Testis (tissue), 5 donors: ENCODE measurements at places on chromosomes 3 and 15. TPM values are rescaled to one million over a fixed set of nuclear protein-coding genes. Genes with fewer than 3 reads are reported as not detected.

The SLC2A2 gene
- not detected for total RNA-seq

The OCA2 gene
- 4.5 TPM for total RNA-seq

The CYP1A2 gene
- 0.31 TPM for total RNA-seq

The SLC28A2 gene
- total RNA-seq: not detected

The ZPLD1 gene
- 0.55 TPM for total RNA-seq

The CAND2 gene
- total RNA-seq: 128 TPM

The C2CD4A gene
- total RNA-seq: 0.12 TPM

The ADCY5 gene
- total RNA-seq: 33.6 TPM

The CHRM5 gene
- total RNA-seq: 0.81 TPM

The DNASE1L3 gene
- total RNA-seq: 1.2 TPM

GRCh38 chr3:129936757-129937156, 37.8 kb upstream of the TRH start:
- DNase-seq: peak; percentile 93

GRCh38 chr3:134325061-134325705, 49.1 kb downstream of the AMOTL2 start:
- DNase-seq: no peak

DNA sequence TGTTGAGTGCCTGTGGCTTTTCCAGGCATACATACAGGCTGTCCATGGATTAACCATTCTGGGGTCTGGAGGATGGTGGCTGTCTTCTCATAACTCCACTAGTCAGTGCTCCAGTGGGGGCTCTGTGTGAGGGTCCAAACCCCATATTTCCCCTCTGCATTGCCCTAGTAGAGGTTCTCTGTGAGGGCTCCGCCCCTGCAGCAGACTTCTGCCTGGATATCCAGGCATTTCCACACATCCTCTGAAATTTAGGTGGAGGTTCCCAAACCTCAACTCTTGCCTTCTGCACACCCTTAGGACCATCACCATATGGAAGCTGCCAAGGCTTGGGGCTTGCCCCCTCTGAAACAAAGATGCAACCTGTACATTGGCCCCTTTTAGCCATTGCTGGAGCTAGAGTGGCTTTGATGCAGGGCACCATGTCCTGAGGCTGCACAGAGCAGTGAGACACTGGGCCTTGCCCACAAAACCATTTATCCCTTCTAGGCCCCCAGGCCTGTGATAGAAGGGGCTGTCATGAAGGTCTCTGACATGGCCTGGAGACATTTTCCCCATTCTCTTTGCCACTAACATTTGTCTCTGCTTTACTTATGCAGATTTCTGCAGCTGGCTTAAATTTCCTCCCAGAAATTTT, 400.1 kb upstream of the MDFIC2 start:
- DNase-seq: no peak

DNA sequence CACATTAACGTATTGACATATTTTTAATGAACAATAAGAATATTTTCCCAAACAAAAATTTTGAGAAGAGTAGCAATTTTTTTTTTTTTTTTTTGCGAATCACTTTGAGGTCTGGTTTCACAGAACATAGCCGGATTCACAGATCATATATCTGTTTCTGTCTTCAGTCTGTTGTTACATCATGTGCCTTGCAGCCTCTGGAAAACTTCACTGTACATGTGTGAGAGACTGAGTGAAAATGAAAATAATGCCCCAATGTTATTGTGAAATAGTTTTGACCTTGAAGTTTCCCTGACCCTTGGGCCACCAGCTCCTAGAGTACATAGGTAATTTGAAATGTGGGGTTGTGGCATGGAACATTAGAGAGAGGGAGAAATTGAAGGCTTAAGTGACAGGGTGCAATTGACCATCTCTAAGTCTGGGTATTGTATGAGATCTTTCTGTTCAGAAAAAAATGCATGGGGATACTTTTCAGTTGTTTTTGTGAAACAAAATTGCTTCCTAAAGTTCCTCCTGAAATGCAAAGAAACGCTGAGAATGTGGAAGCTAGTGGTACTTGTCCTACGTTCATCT, 14.0 kb downstream of the ITPR1 start:
- no peak for DNase-seq

DNA sequence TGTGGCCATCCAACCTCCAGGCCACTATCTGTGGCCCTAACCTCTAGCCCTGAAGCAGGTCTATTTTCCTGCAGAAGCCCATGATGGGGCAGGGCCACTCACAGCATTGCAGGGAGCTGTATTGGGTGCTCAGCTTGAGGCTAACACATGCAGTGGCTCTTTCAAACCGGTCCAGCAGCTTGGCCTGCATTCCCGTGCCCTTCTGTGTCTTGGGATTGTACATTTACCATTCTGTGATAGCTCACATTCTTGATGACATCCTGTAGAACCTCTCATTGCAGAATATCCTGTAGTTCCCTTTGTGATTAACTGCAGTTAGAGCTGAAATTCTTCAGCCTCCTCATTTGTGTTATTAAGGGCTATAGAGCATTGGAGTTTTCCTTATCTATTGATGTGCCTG, 60.8 kb upstream of the ANKRD34C start:
- DNase-seq: no peak

DNA sequence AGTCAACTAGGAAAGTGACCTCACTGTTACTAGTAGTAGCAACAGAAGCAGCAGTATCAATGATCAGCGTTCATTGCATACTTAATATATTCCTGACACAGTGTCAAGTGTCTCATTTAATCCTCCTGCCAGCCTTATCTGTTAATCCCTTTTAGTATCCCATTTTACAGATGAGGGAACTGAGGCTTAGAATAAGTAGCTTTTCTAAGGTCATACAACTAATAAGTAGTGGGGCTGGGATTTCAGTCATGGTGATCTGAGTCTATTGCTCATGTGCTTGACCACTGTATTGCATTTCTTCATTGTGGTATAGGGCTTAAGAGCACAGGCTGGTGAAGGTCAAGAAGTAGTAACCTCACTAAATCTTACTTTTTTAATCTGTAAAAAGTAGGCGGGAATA, 233.6 kb downstream of the PTPRG start:
- DNase-seq: no peak

- DNase-seq: no peak
Observed at GRCh38 chr15:91264651-91265351, 164.7 kb downstream of the SV2B start.

DNA sequence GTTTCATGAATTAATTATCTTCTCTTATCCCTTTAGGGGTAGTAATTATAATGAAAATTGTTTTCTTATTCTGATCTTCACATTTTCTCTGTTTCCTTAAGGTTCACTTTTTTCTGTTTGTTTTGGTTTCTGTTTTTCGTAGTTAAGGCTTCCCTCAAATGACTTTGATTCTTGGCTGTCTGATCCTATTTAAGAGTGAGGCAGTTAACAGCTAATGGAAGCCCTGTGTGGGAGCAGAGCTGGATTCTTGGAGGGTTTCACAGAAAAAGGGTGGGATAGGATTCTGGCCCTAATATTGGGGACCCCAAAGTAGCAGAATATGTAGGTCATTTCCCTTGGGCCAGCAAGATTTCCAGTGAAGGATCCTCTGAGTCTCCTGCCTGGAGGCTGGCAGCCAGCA, 6.8 kb upstream of the AMOTL2 start:
- DNase-seq: no peak

DNA sequence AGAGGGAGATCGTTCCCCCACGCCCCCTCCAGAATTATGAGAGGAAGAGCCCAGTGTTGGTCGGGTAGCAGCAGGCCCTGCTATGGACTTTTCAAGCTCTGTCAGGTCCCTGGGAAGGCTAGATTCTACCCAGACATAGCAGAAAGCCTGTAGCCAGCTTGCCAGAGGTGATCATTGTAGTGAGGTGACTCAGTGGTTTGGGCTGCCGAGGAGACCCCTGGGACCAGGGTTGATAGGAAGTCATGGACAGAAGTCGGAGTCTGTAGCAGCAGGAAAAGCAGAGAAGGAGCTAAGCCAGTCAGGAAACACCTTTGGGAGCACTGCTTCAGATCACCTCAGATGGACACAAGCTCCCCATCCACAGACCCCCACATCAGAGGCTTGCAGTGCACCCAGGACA, 67.7 kb downstream of the CCNL1 start:
- no peak for DNase-seq

GRCh38 chr15:27870320-27870719, 228.8 kb downstream of the OCA2 start:
- no peak for DNase-seq

GRCh38 chr15:75640483-75641178, 607 bp upstream of the IMP3 start:
- DNase-seq: peak; percentile 46

GRCh38 chr3:58679446-58679845, 12.9 kb upstream of the FAM3D start:
- no peak for DNase-seq

GRCh38 chr3:143065364-143065763, 54.2 kb upstream of the CHST2 start:
- DNase-seq: no peak

DNA sequence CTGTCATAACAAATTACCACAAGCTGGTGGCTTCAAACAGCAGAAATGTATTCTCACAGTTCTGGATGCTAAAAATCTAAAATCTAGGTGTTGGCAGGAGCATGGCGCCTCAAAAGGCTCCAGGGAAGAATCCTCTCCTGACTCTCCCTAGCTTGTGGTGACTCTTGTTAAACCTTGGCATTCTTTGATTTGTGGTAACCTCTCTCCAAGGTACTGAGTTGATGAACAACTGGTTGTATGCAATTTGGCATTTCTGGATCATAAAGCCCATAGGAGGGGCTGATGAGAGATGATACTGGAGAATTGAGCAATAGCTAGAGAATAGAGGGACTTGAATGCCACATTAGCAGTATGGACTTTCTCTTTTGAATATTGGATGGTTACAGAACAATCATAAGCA, 821.8 kb downstream of the TBL1XR1 start:
- no peak for DNase-seq

GRCh38 chr3:105351821-105352220, 14.9 kb upstream of the ALCAM start:
- DNase-seq: no peak

DNA sequence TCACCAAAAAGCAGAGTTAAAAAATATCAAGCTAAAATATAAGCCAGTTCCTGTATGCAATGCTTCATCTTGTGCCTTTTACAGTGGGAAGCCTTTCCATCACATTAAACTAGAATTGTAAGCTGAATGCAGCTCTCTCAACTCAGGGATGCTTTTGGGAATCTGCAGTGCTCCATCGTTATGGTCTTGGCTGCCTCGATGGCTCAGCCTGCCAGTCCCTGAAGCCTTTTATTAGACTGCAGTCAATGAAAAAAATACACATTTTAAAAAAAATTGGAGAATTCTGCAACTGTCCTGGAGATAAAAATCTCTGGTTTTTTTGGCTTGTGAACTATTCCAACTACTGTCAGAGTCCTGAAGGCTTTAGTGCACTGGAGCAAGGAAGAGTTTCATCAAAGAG, 53.0 kb downstream of the FRMD4B start:
- no peak for DNase-seq

DNA sequence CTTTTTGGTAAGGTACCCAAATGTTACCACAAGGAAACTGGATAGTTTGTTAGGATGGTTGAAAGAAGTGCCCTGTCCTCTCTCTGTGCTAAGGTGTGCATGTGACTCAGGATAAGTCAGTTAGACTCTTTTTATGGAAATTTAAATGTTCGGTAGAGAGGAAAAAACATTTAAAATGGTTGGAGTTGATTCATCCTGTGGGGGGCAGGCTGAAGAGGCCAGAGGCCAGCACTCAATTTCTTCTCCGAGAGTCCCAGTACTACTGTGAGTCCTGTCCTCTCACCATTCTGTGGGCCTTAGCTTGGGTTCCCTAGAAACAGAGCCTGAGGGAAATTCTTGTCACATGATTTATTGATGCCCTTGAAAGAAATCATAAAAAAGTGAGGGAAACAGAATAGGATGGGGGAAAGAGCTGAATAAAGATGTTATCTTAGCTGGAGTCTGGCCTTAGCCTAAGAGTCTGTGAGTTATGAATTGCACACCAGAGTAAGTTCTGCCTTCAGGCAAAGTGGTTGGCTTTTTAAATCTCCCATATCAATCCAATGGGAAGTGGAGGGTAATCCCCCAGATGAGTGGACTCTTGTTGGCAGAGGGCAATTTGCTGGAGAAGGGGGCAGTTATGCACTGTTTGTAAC, 106.5 kb upstream of the GALNT15 start:
- no peak for DNase-seq

GRCh38 chr3:42649783-42650182, 3.7 kb upstream of the ZBTB47 start:
- no peak for DNase-seq

GRCh38 chr3:65262548-65262947, 574.7 kb upstream of the ADAMTS9 start:
- no peak for DNase-seq

DNA sequence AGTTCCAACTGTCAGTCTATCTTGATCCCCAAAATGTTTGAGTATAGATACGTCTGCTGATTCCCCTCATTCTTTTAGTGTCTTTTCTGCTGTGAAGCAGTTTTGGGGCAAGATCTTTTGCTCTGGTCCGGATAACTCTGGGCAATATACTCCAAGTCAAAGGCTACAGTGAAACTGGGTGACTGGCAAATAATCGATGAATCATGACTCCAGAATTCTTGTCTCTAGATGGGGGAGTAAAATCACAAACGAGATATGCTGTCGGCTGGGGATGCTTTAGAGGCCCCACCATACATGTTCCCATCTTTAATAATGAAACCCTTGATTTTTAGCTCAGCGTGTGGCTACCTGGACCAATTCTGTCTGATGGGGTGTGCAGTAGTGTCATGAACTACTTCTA, 76.5 kb downstream of the KLF13 start:
- no peak for DNase-seq
